ENCODE measurements at places on chromosomes 13 and 19. TPM values are rescaled to one million over a fixed set of nuclear protein-coding genes. Genes with fewer than 3 reads are reported as not detected.

DNA sequence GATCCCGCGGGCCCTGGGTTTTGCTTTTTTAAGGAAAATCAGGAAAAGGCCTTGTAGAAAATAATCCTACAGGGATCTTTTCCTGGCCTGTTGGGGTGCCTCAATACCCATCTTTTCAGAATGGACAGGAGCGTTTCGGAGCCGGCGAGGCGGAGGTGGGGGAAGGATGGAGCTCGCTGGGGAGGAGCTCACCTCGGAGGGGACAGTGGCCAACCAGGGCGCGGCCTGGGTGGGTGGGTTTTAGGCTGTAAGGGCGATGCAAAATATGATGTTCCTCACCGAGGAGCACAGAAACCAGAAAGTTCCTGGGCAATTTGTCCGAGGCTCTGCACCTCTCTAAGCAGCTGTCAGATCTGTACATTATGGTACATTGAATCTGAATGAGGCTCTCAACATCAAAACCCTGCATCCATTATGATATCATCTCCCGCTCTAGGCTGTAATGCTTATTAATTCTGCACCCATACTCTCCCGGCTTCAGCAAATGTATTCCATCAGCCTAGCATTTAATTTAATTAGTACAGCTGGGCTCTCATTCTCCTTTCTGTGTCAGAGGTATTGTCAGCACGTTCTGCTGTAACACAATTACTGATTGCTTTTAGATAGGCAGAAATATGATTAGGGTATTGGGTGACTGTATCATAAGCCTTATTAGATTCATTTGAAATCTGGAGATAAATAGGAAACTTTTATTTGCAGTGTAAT is 90.3 kb upstream of the SOX1 start:
- peaks cover 6% of the 10 kb centered on the region for H3K27me3 ChIP-seq
- H3K27ac ChIP-seq = no peak overlapping the region
- no peak overlapping the region for H3K4me3 ChIP-seq
- DNase-seq = no peak
- H3K36me3 ChIP-seq = no peaks in the 10 kb centered on the region

The TGFB1 gene
- total RNA-seq = 13.0 TPM

The KCNK6 gene
- total RNA-seq = 44.5 TPM

GRCh38 chr13:94312511-94313216 is 166.8 kb downstream of the DCT start:
- peaks cover 8% of the 10 kb centered on the region for H3K4me1 ChIP-seq
- no peaks in the 10 kb centered on the region for H3K36me3 ChIP-seq
- no peak overlapping the region for H3K4me3 ChIP-seq
- no peaks in the 10 kb centered on the region for H3K27me3 ChIP-seq
- DNase-seq = no peak

The EFNA2 gene
- 112 TPM for total RNA-seq

DNA sequence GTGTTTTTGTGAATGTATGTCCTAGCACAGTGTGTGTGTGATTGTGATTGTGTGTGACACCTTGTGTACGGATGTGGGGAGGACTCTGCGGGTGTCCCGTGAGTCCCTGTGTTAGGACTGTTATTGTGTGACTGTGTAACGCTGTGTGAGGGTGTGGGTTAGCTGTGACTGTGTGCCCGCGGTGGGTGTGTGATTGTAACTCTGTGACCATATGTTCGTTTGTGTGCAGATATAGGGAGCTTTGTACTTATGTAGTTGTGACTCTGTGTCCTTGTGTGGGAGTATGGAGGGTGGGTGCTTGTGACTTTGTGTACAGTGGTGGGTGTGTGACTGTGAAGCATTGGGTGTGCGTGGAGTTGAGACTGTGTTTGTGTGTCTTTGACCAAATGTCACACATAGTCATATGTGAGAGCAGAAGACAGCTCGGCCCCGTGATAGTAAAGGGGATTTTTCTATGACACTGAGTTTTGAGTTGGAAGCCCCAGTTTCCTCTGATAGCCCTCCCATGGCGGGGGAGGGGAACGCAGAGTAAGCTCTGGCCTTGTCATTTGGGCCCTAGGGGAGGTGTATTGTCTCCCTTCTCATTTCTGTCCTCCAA is 949 bp upstream of the ZNF260 start:
- peak overlapping the region; percentile 93 for H3K27ac ChIP-seq
- DNase-seq = no peak
- H3K4me3 ChIP-seq = peak overlapping the region; percentile 80
- H3K4me1 ChIP-seq = peaks cover 7% of the 10 kb centered on the region
- H3K27me3 ChIP-seq = no peaks in the 10 kb centered on the region
- peaks cover 26% of the 10 kb centered on the region for H3K36me3 ChIP-seq

DNA sequence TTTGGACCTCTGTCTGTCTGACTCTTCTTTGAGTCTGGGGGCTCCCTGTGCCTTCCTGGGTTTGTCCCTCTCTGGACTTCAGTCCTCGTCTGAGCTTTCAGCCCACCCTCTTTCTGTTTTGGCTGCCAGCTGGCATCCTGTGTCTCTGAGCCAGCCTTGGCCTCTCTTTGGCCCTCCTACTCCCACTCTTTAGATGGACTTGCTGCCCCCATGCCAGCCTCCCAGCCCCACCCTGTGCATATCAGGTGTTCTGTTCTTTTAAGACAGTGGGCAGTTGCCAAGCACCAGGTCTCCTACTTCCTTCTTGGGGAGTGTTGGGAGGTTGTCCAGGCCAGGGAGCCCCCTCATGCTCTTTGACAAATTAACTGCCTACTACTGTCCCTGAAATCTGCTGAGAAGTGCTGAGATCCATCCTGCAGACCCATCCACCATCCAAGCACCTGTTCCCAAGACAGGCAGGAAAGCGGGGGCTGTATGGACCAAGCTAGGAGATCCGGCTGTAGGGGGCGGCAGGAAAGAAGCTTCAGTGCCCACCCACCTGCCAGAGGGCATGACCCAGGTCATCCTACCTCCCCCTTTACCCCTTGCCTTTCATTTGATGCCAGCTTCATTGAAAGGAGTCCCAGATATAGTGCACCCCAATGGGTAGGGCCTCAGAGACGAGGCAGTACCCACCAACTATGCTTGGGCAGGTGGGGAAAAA is 9.6 kb downstream of the CIC start:
- DNase-seq = no peak
- H3K27ac ChIP-seq = peak overlapping the region; percentile 91
- H3K4me3 ChIP-seq = no peak overlapping the region
- peaks cover 75% of the 10 kb centered on the region for H3K4me1 ChIP-seq

DNA sequence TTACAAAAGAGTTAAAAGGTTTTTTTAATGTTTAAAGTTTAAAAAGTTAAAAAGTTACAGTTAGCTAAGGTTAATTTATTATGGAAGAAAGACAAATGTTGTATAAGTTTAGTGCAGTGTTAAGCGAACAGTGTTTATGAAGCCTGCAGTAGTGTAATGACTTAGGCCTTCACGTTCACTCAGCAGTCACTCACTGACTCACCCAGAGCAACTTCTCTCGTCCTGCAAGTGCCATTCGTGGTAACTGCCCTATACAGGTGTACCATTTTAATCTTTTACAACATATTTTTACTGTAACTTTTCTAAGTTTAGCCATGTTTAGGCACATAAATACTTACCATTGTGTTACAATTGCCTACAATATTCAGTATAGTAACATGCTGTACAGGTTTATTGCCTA is 398.2 kb upstream of the NBEA start:
- no peaks in the 10 kb centered on the region for H3K4me1 ChIP-seq
- H3K36me3 ChIP-seq = no peaks in the 10 kb centered on the region
- no peak overlapping the region for H3K27ac ChIP-seq
- no peaks in the 10 kb centered on the region for H3K27me3 ChIP-seq
- peak; percentile 17 for DNase-seq

GRCh38 chr13:111460548-111461444 is 140.4 kb downstream of the TEX29 start:
- no peaks in the 10 kb centered on the region for H3K4me1 ChIP-seq
- peak; percentile 20 for DNase-seq
- H3K27ac ChIP-seq = no peak overlapping the region
- peaks cover 27% of the 10 kb centered on the region for H3K27me3 ChIP-seq
- H3K4me3 ChIP-seq = no peak overlapping the region

GRCh38 chr13:87884884-87885283 is 213.7 kb downstream of the SLITRK5 start:
- no peak overlapping the region for H3K4me3 ChIP-seq
- H3K4me1 ChIP-seq = no peaks in the 10 kb centered on the region
- no peaks in the 10 kb centered on the region for H3K36me3 ChIP-seq
- no peaks in the 10 kb centered on the region for H3K27me3 ChIP-seq
- no peak for DNase-seq

DNA sequence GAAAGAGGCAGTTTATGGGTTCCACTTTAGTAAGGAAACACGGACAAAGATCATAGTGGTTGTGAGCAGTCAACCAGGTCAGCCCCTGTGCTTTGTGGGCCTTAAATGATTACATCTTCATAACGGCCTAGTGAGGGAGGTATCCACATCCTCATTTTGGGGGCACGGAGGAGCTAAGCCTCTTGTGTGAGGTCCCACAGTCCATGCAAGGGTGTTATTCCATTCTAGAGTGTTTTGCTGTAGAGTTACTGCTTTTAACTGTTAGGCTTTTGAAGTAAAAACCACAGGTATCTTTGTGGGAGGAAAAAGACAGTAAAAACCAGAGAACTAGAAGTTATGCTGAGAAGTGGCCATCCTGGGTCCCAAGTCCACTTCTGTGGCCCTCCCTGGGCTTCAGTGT is 4.0 kb downstream of the NOP53 start:
- H3K27me3 ChIP-seq = no peaks in the 10 kb centered on the region
- H3K36me3 ChIP-seq = peaks cover 53% of the 10 kb centered on the region
- peaks cover 18% of the 10 kb centered on the region for H3K4me1 ChIP-seq

- DNase-seq = peak; percentile 89
- H3K4me1 ChIP-seq = peaks cover 45% of the 10 kb centered on the region
- peaks cover 20% of the 10 kb centered on the region for H3K27me3 ChIP-seq
Observed at GRCh38 chr19:1279782-1280341, 4.5 kb downstream of the FAM174C start.

The OR7C1 gene
- total RNA-seq = not detected

- no peaks in the 10 kb centered on the region for H3K4me1 ChIP-seq
- DNase-seq = no peak
- no peak overlapping the region for H3K4me3 ChIP-seq
- H3K36me3 ChIP-seq = no peaks in the 10 kb centered on the region
- H3K27ac ChIP-seq = no peak overlapping the region
Observed at GRCh38 chr19:7549429-7550148, 14.1 kb downstream of the PNPLA6 start.

Data from transverse colon (tissue), 4 donors.